Fibroblast of the aortic adventitia (primary cell): ENCODE measurements at places on chromosomes 12 and 14.

DNA sequence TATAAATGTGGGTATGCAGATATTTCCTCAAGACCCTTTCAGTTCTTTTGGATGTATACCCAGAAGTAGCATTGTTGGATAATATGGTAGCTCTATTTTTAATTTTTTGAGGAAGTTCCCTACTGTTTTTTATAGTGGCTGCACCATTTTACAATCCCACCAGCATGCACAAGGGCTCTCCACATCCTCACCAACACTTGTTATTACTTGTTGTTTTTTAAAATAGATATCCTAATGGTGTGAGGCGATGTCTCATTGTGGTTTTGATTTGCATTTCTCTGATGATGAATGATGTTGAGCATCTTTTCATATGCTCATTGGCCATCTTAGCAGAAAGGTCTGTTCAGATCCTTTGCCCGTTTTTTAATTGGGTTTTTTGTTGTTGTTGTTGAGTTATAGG is 47.1 kb downstream of the DIP2B start:
- DNase-seq = no peak

DNA sequence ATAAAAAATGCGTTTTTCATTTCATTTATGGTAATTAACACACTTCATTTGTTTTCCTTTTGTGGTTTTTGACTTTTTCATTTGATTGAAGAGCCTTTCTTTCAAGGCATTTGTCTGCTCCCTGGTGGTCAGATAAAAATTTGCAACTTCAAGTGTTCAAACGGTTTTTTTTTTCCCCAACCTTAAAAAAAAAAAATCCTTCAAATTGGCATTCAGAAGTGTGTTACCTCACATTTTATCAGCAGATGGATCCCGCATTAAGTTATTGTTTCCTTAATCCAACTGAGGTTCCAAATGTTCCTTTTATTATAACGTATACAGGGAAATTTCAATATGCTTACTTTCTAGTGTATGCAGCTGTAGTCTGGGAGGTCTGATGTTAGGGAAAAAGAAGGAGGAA is 47.2 kb downstream of the MYF5 start:
- DNase-seq = peak; percentile 80

- no peak for DNase-seq
Measured at GRCh38 chr14:79915406-79915805, 295.9 kb downstream of the DIO2 start.

GRCh38 chr14:75847584-75847983 is 134.2 kb downstream of the TGFB3 start:
- DNase-seq = no peak
